B cell (primary cell): ENCODE measurements at places on chromosomes 7 and 10. TPM values are rescaled to one million over a fixed set of nuclear protein-coding genes. Genes with fewer than 3 reads are reported as not detected.

Gene ANKRD61
- not detected in 2 replicates for total RNA-seq

Gene USP6NL
- total RNA-seq: 61.5 and 62.6 TPM in 2 replicates

Gene HDAC9
- total RNA-seq: 64.8 and 67.7 TPM in 2 replicates

Gene SPDYE2
- total RNA-seq: 0.47 and 0.58 TPM in 2 replicates

Gene UPK3B
- total RNA-seq: 4.9 and 6.8 TPM in 2 replicates

Gene ALOX5
- 351 and 354 TPM in 2 replicates for total RNA-seq

Gene UNCX
- total RNA-seq: not detected in 2 replicates

Gene FAM107B
- total RNA-seq: 318 and 347 TPM in 2 replicates

Gene INPP5A
- 87.8 and 93.9 TPM in 2 replicates for total RNA-seq

Gene PBLD
- total RNA-seq: 3.0 and 4.7 TPM in 2 replicates

Gene CTAGE8
- total RNA-seq: 1.3 and 1.4 TPM in 2 replicates

Gene ITPRID1
- total RNA-seq: not detected in 2 replicates

Gene WDFY4
- 560 and 570 TPM in 2 replicates for total RNA-seq

Gene LIPM
- total RNA-seq: not detected in 2 replicates

Gene UTF1
- total RNA-seq: 0.25 TPM in 1 of 2 replicates, not detected in the other

Gene GRM8
- total RNA-seq: not detected in 2 replicates

Gene KCNMA1
- 2.8 and 3.1 TPM in 2 replicates for total RNA-seq

Gene LEP
- total RNA-seq: not detected in 2 replicates

Gene KAZALD1
- total RNA-seq: 0.34 and 0.51 TPM in 2 replicates

Gene NPY
- not detected in 2 replicates for total RNA-seq

Gene ENKUR
- total RNA-seq: not detected in 2 replicates

Gene OPN4
- not detected in 2 replicates for total RNA-seq

Gene PNLIPRP1
- total RNA-seq: not detected in 2 replicates

Gene CXCL12
- not detected in 2 replicates for total RNA-seq

Gene RGR
- not detected in 2 replicates for total RNA-seq

Gene DPP6
- total RNA-seq: not detected in 2 replicates

Gene LIPF
- not detected in 2 replicates for total RNA-seq

Gene RBM20
- total RNA-seq: not detected in 2 replicates

Gene TNRC18
- 75.0 and 79.5 TPM in 2 replicates for total RNA-seq

Gene ZNF365
- 0.17 and 0.34 TPM in 2 replicates for total RNA-seq

Gene ZCWPW1
- 22.7 and 28.0 TPM in 2 replicates for total RNA-seq

Gene STMP1
- 30.3 and 33.5 TPM in 2 replicates for total RNA-seq

Gene OPN1SW
- not detected in 2 replicates for total RNA-seq

Gene CNTNAP2
- 7.0 and 7.4 TPM in 2 replicates for total RNA-seq

Gene ZMIZ2
- 442 and 446 TPM in 2 replicates for total RNA-seq

Gene PRKG1
- not detected in 2 replicates for total RNA-seq

Gene RP9
- total RNA-seq: 23.0 and 27.0 TPM in 2 replicates

Gene CHST12
- 25.4 TPM in 2 replicates for total RNA-seq

Gene GATA3
- 0.49 and 0.94 TPM in 2 replicates for total RNA-seq

Gene LSM5
- total RNA-seq: 32.1 and 34.7 TPM in 2 replicates
